ENCODE measurements at places on chromosomes 11 and 22.
A peak's percentile ranks its signal among the peaks of the same experiment; 100 is the strongest.

DNA sequence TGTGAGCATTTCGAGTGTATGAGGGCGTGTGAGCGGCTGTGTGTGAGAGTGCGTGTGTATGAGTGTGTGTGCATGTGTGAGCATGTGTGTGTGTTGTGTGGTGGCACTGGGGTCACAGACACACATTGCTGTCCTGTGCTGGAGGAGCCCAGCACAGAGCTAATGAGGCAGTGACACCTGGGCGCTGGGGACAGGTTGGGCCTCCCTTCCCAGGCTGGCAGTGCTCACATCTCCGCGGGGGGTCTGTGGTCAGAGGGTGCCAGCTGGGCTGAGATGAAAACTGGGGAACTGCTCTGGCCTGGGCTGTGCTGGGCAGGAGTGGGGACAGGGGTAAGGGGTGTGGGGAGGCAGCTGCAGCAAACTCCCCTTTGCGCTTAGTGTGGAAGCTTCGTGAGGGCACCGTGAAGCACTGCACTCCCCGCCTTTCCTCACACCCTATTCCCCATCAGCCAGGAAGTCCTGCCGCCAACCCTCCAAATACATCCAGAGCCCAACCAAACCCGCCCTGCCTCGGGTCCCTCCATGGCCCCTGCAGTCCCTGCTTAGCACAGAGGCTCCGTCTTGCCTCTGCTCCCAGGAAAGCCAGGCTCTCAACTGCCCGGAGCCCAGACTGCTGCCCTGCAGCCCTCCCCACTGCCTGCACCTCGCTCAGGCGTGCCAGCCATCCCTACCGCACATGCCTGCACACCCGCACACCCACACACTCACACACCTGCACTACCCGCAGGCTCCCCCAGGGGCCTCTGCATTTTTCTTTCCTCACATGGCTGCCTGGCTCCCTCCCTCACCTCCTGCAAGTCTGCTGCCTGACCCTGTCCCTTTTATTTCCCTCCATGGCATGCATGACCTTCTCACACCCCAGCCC is 62.0 kb upstream of the THY1 start:
- DNase-seq: no peak

GRCh38 chr11:62508336-62509058 is 38.1 kb downstream of the AHNAK start:
- DNase-seq: no peak

DNA sequence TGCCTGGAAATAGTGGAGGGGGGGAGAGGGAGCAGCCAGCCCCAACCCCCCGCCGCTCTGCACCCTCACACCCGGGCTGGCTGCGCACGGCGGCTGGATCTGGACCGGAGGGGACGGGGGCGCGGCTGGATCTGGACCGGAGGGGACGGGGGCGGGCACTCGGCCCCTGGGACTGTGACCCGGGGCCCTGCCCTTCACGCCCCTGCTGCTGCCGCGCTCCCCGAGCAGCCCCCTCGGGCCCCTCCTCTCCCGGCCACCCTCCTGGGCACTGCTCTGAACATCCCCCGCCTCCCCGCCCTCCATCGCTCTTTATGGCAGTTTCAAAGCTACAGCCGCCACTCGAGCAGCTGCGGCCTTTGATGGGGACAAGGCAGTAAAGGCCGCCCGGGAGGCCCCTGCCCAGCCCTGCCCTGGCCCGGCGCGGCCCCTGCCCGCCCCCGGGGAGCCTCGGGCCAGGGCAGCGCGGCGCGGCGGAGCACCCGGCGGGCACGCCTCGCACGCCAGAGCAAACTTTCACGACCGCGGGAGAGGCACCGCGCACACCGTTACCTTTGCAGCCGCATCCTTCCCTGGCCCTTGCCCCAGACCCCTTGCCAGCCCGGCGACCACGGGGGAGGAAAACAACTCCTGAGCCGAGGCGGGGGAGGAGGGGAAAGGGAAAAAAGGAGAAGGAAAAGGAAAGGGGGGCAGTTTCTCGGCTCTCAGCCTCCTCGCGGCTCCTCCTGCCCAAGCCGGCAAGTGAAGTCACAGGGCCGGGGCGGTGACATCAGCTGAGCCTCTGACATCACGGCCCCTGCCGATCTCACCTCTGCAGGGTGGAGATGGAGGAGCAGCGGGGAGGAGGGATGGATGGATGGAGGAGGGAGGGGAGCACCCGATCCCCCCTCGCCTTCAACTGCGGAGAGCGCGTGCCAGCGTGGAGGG is 13.1 kb upstream of the TCF20 start:
- no peak for DNase-seq

DNA sequence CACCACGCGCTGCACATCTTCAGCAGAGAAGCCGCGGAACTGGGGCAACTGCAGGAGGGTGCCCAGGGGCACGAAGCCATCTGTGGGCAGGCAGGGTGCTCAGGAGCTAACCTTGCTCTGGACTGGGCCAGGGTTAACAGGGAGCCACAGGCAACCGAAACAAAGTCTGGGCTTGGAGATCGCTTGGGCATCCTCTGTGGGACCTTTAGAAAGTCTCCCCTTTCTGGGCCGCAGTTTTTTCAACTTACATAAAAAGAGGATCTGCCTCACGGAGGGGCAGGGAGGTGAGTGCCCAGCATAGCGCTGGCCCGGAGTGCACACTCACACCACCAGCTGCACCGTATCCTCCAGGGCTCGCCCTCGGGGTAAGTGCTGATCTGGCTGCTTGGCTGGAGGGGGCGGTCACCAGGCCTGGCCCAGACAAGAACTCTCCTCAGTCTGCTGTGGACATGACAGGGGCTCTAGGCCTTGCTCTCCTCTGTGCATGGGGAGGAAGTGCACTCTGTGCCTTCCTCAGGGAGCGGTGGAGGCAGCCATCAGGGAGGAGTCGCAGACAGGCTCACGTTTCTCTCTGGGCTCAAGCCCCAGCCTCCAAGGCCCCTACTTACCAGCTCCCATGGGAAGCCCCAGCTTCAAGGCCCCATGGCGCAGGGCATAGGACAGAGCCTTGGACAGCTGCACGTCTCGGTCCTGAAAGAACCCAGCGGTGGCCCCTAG is 937 bp downstream of the TRPT1 start:
- no peak for DNase-seq

DNA sequence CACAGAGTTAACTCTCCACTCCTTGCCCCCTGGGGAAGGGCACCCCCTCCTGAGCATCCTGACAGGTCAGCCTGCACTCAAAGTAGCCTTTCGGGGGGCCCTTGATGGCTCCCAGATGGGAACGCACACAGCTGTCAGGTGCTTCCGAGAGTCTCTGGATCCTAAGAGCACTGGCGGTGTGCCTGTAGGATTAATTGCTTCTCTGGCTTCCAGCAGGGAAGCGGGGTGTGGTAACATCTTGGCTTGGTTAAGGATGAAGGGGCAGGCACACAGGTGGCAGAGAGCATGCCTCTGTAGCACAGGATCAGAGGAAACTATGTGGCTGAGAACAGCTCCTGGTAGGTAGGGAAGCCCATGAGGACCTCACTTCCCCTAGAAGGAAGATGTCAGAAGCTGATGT is 199.8 kb downstream of the MIAT start:
- no peak for DNase-seq

- peak; percentile 59 for DNase-seq
These were observed 20.3 kb downstream of the CLPB start for GRCh38 chr11:72413914-72414628.

DNA sequence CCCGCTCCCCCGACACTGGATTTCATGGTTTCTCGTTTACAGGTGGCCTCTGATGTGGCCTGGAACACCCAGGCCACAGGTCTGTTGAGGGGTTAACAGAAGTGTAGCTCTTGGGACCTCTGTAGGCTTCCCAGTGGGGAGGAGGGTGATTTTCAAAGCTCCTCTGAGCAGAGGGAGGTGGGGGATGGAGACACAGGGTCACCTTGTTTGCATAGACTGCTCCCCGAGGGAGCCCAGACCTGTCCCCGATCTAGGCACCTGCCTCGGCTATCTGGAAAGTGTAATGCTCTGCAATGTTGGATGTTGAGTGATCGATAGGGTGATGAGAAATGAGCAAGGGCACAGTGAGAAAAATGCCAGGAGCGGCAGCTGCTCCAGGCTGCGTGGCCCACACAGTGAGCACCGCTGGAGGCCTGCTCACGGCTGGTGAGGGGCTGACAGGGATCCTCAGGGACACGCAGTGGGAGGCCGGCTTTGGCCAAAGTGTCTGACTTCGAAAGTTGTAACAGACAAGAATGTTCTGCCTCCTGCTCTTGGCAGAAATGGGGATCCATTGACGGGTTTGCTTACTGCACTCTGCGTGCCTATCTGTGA is 594.1 kb downstream of the BRD1 start:
- no peak for DNase-seq

DNA sequence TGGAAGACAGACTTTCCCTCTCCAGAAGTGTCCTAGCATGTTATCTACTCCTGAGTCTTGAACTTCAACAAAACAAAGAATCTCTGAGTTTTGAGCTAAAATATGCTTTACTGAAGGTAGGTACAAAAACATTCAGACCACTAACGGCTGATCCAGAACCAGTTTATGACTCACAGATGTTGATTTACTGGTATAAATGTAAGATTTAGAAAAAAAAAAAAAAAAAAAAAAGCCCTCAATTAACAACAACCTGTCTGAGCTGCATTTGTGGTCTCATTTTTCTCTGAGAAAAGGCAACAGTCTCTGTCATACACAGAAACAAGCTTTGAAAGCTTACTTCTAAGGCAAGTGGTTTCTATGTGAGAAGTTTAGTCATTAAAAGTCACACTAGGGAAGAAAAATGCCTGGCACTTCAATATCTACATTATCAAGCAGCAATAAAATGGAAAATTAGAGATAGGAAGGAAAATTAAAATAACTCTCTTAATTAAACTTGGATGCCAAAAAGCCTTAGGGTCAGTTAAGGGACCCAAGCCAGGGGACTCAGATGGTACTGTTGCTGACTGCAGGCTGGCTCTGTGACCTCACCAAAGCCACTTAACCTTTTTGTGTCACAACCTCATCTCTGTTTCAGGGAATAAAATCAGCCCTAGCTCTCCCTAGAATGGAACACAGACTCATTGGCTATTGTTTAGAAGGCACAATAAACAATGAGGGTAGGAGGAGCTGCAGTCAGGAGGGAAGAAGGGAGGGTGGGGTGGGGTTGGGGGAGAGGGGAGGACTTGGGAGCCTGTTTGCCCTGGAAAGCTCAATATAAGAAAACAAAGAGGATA is 61.7 kb downstream of the ETS1 start:
- no peak for DNase-seq

DNA sequence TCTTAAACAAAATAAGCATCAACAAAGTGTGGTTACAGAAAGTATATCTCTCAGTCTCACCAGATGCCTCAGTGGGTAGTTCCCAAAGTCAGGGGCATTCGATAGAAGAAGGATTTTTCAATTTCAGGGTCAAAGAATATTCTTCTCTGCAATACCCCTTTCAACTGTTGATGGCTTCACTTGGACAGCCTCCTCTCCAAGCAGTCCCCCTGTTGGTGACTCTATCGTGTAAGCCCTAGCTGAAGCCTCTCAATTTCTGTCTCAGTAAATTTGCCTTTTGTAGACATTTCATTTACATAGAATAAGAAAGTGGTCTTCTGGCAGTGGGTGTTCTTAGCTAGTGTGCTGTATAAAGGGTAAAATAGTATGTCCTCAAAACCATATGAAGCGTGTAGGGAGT is 11.3 kb upstream of the CCDC83 start:
- DNase-seq: no peak

- no peak for DNase-seq
These were observed 2.9 kb downstream of the TSKU start for GRCh38 chr11:76786016-76786415.

GRCh38 chr22:47061226-47061625 is 298.8 kb downstream of the TBC1D22A start:
- no peak for DNase-seq

- no peak for DNase-seq
These were observed 39.8 kb upstream of the SPTBN2 start for GRCh38 chr11:66768818-66769217.

DNA sequence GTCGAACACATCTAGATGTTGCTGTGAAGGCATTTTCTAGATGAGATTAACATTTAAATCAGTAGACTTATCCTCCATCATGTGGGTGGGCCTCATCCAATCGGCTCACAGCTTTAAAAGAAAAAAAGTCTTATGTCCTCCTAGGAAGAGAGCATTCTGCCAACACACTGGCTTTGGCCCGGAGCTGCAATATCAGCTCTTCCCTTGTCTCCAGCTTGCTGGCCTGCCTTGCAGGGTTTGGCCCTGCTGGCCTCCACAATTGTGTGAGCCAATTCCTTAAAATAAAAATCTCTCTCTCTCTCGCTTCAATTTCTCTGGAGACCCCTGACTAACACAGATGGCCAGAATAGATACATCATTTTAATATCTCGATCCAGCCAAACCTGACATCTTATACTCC is 13.1 kb upstream of the ABCC8 start:
- no peak for DNase-seq

GRCh38 chr22:22507743-22508273 is 734 bp downstream of the ZNF280B start:
- DNase-seq: no peak

DNA sequence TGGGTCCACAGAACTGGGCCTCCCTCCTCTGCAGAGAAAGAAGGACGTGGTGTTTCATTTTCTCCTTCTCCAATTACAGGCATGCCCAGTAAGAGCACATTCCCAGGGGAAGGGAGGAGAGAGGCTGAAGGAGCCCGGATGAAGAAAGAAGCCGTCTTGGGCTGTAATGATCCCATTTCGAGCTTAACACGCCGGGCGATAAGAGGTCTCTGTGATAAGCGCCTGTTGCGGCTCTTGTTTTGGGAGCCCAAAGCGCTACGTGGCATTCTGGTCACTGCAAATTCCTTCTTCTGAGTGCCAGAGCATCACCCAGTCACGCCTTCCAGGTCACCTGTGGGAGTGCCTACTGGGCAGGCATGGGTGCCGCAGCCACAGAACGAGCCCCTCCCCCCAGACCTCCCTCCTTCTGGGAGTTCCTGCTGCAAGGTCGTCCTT is 57.5 kb downstream of the ANO1 start:
- DNase-seq: no peak

DNA sequence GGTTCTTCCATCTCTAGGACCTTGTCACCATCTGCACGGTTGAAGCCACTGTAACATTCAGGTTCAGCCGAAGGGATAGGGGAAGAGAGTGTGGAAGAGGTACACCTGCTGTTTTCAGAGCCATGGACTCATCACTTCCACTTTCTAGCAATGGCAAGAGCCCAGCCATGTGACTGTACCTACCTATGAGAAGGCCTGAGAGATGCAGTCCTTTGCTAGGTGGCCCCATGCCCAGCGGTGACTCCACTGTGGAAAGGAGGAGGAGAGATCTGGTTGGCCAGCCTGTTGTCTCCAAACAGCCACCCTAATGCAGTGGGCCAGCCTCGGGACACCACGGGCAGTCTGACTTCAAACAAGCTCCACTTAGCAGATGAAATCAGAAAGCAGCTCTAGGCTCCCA is 16.0 kb downstream of the RASD2 start:
- DNase-seq: no peak

- DNase-seq: no peak
These were observed 44.9 kb downstream of the TTC17 start for GRCh38 chr11:43403357-43404231.
